Activated T-cell treated with anti-CD3 and anti-CD28 coated beads for 1 hour (primary cell): ENCODE measurements at places on chromosomes 1 and 21.

DNA sequence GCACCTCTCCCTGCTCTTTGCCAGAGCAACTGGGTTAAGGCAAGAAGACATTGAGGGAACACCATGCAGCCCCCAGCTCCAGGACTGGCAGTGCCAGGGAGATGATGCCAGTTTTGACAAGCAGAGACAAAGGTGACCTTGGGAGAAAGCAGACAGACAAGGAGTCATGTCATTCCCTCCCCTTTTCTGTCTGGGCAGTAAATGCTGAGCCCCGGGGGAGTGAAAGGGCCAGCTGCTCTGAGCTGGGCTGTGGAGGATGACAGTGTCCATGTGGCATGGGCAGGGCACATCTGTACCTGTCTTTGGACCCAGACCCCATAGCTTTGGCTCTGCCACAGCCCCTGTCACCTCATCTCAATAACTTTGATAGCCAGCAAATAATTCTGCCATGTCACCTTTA is 24.2 kb downstream of the PLEKHA6 start:
- DNase-seq, result no peak

DNA sequence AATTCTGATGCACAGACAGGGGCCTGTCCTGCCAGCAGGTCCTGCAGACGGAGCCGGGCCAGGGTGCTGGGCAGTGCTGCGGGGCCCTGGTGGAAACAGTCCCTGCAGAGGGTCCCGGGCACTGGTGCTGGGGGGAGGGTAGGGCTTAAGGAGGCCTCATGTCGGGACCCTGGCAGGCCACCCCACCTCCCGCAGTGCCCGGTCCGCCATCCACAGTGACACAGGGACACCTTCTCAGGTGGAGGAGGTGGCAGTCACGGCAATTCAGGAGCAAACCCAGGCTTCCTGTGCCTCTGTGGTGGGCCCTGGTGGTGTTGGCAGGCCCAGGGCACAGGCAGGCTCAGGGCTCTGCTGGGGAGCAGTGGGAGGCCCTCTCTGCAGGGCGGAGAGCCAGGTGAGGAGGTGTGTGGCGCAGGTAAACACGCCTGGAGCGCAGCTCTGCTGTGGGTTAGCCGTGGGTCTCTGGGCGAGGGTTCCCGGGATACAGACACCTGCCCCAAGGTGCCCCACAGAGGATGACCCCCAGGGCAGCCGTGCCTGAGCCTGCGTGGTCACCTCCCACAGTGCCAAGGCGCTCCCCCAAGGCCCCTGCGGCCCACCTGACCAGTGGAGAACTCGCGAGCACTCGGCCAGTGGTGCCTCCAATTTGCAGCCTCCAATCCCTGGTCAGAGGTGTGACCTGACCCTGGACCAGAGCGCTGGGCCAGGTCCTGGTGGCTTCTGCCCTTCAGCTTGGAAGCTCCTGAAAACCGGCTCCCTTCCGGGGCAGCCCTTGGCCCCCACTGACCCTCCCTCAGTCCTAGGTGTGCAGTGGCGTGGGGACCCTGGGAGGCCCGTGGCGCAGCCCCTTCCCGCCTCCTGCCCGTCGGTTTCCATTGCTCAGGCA is 19.2 kb downstream of the COL18A1 start:
- no peak for DNase-seq

- no peak for DNase-seq
Observed at GRCh38 chr1:111836111-111836510, 80.4 kb downstream of the DDX20 start.

DNA sequence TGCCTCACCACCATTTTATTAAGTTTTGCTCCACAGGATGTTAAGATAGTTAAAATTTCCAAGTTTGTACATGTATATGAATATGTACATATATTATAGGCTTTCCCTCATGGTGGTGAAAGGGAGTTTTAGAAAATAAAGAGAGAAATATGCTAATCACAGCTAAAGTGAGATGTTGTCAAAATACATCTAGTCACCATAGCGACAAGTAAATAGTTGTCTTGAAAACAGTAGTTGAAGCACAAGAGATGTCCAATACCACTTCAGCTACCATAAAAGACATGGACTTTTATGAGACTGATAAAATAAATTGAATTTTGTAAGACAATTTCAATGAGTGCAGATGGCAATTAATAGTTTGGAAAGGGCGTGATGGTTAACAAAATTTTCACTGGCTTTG is 1600.0 kb downstream of the BRINP3 start:
- no peak for DNase-seq

GRCh38 chr1:58738876-58739275 is 39.0 kb upstream of the MYSM1 start:
- DNase-seq, result no peak
